Activated T-helper 9 cell treated with anti-CD3 and anti-CD28 coated beads, Interleukin-2, amount 50 U/mL, for 16 hours (primary cell): ENCODE measurements at places on chromosomes 3 and 15.

- no peak for DNase-seq
Measured at GRCh38 chr3:124924741-124925140, 9.8 kb downstream of the MUC13 start.

DNA sequence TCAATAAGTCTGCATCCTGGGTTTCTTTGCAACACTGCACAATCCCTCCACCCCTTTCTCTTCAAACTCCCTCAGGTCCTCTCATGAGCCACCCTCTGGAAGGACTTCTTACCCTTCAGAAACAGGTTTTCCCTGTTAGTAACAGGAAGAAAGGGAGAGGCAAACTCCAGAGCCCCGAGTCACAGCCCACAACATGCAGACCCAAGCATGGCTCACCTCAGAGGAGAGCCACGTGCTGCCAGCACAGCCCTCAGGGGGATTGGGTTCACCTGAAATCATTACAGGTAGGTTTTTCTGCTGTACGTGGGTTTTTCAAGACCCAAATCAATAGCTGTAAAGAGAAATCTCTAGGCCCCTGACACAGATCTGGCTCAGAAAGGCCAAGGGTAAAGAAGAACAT, 359.7 kb upstream of the ATP10A start:
- DNase-seq = no peak

DNA sequence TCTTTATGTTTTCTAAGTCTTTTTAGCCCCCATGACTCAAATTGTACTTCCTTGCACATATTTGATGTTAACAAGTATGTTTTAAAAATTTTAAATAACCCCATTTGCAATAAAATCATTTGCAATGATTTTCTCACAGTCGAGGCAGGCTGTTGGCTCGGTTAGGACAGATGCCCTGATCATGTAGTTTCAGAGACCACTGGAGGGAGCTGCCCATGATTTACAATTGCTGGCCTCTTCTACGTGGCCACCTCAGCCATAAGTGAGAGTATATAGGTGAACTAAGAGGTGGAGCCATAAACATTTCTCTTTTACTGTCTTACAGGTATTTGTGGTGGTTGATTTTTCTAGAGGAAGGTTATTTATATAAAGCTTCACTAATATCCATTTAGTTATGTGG, 1.7 kb downstream of the DTWD1 start:
- no peak for DNase-seq

GRCh38 chr3:194249323-194250097, 101.6 kb downstream of the CPN2 start:
- DNase-seq = no peak

GRCh38 chr3:120928991-120929390, 21.0 kb downstream of the STXBP5L start:
- no peak for DNase-seq

- DNase-seq = no peak
Measured at GRCh38 chr3:75224412-75224811, 439.7 kb upstream of the FRG2C start.

DNA sequence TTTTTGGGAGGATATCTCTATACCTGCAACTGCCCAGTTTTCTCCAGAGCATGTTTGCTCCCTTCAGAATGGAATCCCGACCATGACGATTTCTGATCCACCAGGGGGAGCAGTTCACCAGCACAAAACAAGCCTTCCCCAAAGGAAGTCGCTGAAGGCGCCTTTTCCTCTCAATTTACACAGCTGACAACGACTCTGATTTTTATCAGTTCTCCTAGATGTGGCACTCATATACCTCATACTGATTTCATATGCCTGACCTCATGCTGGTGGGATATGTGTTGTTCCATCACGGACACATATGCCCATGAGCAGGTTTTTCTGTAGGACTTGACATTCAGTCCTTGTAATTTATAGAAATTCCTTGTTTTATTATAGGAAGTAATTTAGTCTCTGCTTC, 1028.2 kb downstream of the MCTP2 start:
- peak; percentile 2 for DNase-seq

- DNase-seq = no peak
Measured at GRCh38 chr3:101038880-101039279, 45.7 kb upstream of the ABI3BP start.

GRCh38 chr3:82508-82907, 114.1 kb upstream of the CHL1 start:
- DNase-seq = no peak

DNA sequence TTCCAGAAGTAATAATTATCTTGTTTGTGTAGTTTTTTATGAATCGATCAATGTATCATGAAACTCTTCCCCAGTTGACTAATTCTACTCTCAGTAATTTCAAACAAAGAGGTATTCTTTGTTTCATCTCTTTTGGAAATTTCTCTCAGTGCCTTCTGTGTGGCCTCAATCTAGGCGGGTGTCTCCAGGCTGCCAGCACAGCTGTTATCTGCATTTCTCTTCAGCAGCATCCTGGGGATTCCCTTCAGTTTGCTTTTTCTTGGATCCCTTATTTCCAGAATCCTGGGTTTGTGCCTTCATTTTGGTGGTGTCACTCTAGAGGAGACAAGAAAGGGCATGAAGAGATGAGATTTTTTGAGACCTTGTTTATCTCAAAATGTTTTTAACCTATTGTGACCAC, 22.7 kb downstream of the NIPA2 start:
- no peak for DNase-seq

- no peak for DNase-seq
Measured at GRCh38 chr15:99682455-99682854, 50.8 kb downstream of the LYSMD4 start.

DNA sequence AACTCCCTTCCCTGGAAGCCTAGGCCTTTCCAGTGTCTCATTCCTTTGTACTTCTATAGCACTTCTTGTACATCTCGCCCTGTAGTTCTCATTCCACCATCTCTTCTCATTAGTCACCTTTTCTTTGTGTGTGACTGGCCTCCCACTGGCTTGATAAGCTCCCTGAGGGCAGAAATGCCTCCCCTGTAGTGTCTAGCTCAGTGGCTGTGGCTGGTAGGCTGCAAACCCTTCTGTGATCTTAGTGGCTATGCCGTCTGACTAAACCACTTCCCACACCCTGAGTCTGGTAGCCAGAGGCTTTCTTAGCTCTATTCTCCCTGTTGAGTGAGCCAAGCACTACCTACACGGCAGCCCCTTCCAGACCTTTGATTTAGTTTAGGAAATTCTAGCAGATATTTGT, 24.4 kb upstream of the TNFAIP8L3 start:
- DNase-seq = no peak

GRCh38 chr3:57999417-58000115, 8.7 kb upstream of the FLNB start:
- DNase-seq = no peak

DNA sequence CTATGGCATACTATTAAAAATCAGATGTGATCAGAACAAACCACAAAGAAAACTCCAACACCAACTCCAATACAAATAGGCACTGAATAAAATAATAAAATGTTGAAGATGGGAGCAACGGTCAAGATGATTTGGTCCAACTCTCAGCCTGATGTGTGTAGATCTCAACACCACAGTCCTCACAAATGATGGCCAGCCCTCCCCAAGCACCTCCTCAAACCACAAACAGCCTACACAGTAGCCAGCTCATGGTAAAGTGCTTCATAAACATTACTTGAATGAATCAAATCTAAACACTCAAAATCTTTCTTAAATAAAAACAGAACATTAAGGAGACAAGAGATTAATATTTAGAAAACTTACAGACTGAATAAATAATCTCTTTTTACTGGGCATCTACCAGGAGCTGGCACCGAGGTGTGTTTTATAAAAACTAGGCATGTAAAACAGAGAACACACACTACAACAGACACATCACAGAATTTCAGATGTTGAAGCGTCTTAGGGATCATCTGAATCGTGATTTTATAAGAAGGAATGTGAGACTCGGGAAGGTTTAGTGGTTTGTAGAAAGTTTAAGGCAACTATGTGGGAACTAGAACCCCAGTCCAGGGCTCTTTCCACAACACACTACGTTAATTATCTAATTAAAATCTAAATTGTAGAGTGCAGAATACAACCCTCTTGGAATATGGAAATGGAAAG, 102.4 kb downstream of the MYLK start:
- DNase-seq = no peak

- DNase-seq = no peak
Measured at GRCh38 chr3:127387556-127388153, 99.8 kb upstream of the PRR20G start.

DNA sequence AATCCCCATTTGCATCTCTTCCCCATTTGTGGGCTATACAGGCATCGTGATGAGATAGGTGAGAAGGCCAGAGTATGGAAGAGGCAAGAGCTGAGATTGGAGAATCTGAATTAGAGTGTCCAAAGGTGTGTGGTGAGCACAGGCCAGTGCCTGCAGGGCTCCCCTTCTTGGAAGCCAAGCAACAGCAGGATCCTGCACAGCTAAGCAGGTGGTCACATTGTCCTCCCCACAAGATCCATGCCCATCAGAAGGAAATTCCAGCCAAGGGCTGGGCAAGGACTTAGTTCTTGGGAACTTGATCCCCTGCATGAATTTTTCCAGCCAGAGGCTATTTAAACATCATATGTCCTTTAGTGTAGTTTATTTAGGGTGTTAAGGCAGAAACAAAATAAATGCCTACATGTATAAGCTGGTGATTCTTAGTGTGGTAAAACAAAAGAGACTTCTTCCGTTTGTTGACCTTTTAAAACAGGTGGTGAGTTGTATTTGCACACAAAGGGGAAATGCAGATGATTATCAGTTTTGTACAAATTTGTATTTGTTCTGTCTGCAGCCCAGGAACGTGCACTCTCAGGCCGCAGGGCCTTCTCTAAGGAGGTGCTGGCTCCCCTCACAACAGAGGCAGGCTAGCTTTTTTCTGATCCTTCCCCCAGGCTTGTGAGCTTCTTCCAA, 110.2 kb downstream of the PLCL2 start:
- DNase-seq = no peak

DNA sequence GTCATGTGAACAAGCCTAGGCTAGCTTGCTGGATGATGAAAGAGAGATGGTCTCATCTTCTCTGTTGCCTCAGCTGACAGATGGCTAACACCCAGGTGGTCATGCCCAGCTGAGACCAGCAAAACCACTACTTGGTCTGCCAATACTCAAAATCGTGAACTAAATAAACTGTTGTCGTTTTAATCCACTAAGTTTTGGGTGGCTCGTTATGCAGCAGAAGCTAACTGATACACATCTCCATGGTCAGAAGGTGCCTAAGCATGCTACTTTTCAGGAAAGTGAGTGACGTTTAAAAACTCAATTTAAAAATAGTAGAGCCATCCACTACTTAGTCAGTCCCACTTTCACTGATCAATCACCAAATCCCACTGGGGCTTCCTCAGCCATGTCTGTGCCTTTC, 52.8 kb downstream of the CCR4 start:
- no peak for DNase-seq

- no peak for DNase-seq
Measured at GRCh38 chr15:80822256-80822655, 43.1 kb downstream of the CEMIP start.

DNA sequence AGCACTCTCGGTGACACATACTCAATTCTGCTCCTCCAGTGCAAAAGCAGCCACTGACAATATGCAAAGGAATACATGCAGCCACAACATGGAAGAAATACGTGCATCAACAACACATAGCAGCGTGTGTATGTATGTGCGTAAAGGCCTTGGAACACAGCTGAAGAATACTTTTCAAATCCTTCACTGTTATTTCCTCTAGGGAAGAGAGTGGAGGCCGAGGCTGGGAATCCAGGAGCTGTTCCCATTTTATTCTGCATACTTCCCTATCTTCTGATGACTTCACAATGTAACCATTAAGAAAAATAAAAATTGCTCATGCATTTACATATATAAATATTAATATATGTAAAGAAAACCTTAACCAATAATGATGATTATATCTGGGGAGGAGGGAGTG, 36.6 kb upstream of the MGLL start:
- DNase-seq = no peak

DNA sequence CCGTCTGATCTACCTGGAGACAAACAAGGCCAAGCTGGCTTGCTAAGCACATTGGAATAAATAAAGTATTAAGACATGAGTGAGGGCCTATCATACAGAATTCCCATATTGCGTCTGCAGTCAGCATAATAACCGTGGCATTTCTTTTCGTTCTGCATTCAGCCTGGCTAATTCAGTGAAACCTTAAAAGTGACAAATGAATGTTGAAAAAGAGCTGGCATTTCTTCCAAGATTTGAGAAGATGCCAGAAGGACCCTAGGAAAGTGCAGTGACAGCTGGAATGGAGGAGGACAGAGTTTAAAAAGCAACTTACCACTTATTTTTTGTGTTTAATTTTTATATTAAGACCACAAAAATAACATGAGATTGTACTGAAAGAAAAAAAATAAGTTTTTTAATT, 67.1 kb downstream of the SUCLG2 start:
- DNase-seq = no peak

DNA sequence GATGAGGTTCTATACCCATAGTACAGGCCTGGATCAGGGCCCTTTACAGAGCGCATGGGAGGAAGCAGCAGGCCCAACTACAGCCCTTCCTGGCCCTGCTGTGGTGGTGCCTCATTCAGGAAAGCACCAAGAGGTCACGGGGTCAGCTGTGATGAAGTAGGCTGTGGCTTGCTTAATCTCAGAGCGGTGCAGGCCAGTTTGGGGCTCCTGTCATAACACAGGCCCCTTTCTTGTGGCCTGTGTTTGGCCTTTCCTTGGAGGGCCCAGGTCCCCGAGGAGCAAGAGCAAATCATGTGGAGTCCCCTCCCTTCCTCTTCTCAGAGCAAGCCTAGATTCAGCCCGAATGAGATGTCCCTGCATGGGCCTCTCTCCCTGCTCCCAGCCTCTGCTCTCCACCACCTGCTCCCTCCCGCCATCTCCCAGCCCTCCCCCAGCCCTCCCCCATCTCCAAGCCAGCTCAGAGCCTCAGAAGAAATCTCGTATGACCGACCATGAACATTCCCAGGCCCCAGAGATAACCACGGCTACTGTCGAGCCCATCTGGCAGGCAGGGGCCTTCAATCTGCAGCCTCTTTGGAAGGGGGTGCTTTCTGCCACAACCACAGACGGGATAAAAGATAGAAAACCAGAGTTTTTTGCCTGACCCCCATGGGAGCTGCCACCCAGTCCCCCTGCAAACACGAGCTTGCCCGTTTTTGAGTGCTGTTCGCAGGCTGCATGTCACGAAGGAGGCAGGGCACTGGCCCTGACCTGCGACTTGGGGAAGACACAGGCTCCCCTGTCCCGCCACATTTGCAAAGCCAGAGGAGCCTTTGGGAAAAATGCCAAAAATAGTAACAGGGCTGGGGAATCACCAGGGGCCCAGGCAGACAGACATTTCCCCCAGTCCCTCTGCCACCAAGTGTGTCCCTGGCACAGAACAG, 32.3 kb upstream of the DUSP7 start:
- DNase-seq = no peak

DNA sequence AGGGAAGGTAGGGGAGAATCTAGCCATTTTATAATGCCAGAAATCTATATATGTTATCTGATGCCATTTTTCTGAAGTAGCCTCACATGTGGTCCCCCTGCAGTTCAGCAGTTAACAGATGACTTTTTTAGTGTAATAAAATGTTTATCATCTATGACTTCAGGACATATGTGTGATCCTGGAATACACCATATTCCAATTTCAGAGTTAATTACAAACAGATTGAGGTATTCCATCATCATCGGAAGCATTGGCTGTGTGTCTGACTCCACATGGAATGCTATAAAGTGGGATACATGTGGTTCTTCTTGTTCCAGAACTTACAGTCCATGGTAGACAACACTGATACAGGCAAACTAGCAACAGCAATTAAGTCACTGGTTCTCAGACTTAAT, 45.9 kb upstream of the LIMD1 start:
- no peak for DNase-seq
